Fibroblast of skin of left quadriceps (primary cell): ENCODE measurements at places on chromosomes 3 and 15.

DNA sequence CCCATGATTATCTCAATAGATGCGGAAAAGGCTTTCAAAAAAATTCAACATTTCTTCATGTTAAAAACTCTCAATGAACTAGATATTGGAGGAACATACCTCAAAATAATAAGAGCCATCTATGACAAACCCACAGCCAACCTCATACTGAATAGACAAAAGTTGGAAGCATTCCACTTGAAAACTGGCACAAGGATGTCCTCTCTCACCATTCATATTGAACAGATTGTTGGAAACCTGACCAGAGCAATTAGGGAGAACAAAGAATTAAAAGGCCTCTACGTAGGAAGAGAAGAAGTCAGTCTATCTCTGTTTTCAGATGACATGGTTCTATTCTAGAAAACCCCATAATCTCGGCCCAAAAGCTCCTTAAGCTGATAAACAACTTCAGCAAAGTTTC lies 274.5 kb upstream of the MANF start:
- DNase-seq = no peak

DNA sequence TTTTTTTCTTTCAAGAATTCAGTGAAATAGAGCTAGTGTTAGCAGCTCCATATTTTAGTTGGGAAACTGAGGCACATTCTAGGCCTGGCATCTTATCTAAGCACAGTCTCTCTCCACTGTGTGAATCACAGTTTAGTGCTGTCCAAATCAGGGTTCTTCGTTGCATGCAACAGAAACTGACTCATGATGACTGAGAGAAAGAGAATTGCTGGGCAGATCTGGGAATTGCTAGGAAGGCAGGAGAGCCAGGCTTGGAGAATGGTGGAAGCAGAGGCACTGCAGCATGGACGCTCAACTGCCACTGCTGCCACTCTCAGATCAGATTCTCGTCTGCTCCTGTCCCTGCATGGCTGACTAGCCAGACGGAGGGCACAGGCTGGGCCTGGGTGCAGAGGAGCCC lies 40.7 kb upstream of the CHST2 start:
- no peak for DNase-seq

- DNase-seq = no peak
Measured at GRCh38 chr15:75023872-75024636, 664 bp downstream of the PPCDC start.

DNA sequence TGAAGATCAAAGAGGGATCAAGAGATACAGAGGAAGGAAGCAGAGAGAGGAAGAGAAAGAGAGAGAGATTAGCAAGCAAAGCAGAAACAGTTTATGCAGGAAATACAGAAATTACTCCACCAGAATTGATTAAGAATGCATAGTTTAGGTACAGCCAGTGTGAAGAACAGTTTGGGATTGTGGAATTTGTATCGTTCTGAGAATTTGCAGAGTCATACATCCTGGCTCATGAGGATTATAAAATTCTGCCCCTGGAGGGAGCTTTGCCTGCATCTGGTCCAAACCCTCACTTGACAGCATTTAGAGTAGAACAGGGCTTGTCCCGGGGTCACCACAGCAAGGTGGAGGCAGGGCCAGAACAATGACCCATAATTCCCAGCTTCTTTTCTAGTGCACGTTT lies 44.1 kb downstream of the MASP1 start:
- DNase-seq = no peak

- no peak for DNase-seq
Measured at GRCh38 chr3:179972881-179973423, 63.8 kb downstream of the PEX5L start.

DNA sequence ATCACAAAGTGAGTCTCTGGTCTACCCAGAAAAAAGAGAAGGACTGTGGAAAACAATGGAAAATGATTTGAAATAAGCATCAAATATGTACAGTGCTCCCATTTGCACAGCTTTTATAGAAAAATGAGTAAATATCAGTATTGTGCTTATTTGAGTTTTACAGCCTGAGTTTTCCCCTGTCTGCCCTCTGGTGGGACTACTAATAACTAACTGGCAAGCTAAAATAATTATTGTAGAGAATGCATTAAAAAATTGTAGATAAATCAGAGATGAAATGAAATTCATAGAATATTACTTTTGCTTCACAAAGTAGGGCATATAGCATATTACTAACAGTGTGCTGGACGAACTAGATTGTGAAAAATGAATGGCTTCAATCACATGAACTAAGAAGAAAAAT lies 287.1 kb downstream of the NAALADL2 start:
- peak; percentile 11 for DNase-seq

- peak; percentile 72 for DNase-seq
Measured at GRCh38 chr15:39239562-39239961, 341.3 kb upstream of the THBS1 start.

DNA sequence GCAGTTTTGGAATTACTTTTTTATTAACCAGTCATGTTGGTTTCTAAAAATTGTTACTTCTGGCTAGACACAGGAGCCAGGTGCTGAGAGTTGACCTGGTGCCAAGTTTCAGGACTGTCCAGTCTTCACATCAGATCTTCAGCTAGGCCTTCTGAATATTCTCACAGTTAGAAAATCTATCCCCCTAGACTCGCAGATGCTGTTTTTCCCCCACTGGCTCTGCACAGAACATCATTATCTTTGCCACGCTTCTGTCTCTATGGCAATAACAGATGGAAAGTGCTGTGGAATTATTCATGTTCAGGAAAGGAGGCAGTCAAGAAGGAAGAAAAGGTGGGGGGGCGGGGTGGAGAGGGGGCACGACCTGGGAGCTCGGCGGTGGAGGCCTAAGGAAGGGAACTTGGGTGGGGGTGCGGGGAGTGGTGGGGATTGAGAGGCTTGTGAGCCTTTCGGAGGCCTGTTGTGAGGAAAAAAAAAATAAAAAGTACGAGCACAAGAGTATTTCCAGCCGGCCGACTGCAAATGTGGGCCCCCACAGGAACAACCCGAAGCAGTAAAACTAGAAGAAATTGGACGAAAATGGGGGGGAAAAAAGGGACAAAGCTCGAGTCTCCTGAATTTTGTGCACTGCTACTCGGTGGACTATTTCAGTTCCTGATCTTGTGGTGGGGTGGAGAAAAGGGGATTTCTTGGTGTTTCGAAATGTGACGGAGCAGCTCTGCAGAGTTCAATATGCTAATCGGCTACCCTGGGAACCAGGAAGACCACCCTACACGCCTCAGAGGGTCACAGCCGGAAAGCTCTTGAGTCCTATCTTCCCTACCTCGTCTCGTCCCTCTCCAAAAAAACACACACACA lies 1.5 kb upstream of the SKIL start:
- DNase-seq = no peak

DNA sequence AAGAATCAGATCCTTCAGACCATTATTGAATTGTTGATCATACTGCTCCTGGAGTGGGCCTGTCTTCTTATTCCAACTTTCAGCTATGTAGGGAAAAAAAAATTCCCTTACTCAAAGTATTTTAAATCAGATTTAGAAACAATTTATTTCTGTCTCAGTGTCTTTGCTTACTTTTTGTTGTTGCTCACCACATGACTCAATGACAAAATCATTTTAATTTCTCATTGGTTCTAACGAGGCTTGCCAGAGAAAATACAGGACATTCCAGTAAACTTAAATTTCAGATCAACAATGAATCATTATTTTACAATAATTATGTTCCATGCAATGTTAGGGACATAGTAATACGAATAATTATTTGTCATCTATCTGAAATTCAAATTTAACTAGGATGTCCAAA lies 748.5 kb upstream of the CBLB start:
- DNase-seq = no peak

DNA sequence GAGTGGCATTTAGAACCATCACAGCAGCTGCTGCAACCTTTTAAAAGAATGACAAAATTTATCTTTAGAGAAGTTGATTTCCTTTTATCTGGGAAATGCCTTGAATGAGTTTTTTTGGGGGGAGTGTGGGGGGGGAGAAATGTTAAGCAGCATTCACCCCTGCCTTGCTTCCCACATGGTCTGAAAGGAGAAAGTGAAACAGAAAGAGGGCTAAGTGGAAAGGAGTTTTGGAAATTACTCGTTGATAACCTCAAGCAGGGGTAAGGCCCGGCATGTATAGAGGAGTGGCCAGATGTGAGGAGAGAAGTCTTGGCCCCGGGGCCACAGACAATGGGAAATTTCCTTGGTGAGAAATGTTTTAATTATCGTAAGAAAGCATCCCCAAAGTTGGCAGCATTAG lies 23.5 kb downstream of the B3GALNT1 start:
- no peak for DNase-seq

DNA sequence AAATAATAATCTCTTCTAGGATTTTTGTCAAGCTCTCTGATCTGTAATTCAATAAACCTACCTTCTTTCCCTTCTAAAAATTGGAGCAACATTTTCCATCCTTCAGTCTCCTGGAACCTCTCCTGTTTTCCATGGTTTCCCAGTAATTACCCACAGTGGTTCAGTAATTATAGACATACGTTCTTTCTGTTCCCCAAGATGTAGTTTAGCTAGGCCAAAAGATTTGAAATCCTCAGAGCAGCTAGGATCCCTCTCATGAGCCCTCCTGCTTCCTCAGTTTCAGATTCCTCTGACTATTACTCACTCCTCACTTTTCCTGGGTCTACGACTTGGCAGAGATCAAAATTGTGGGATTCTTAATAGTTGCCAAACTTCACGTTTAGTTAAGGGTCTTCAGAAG lies 76.9 kb upstream of the IGSF10 start:
- peak; percentile 65 for DNase-seq

DNA sequence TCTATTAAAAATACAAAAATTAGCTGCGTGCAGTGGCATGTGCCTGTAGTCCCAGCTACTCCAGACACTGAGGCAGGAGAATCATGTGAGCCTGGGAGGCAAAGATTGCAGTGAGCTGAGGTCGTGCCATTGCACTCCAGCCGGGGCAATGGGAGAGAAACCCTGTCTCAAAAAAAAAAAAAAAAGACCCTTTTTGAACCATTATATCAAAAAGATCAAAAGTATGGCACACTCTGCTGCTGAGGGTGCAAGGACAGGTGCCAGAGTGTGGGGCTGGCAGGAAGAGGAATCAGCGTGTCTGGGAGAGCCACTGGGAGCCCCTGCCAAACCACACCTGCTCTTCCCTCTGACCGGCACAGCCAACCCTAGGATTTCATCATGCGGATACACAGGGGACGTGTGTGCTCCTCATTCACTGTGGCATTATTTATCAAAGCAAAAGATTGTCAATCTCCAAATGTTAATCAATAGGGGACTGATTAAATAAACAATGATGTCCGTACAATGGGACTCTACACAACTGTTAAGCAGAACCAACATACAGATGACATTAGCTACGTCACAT lies 147.3 kb upstream of the TLE3 start:
- no peak for DNase-seq

GRCh38 chr3:130354430-130354829 lies 9.0 kb downstream of the COL6A5 start:
- DNase-seq = peak; percentile 22

- peak; percentile 62 for DNase-seq
Measured at GRCh38 chr3:177306252-177306651, 109.0 kb upstream of the TBL1XR1 start.

DNA sequence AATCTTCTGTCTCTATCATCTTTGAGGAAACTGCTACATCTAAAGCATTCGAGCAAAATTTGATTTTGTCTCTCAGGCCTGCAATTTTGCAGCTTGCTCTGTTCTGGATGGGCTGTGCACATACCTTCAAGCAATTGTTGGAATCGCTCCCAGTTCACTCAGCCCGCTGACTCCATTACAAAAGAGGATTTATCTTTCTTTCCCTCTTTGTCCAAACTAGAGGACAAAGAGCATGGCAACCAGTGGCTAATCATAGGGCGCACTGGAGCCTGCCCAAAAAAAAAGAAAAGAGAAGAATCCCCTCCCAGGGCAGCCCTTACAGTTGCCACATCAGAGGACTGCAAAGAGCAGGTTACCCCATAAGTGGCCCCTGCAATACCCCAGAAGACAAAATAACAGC lies 49.0 kb upstream of the DUT start:
- no peak for DNase-seq

GRCh38 chr3:101158374-101158773 lies 162.0 kb downstream of the IMPG2 start:
- DNase-seq = no peak

GRCh38 chr15:76905855-76906254 lies 715 bp upstream of the SCAPER start:
- no peak for DNase-seq

DNA sequence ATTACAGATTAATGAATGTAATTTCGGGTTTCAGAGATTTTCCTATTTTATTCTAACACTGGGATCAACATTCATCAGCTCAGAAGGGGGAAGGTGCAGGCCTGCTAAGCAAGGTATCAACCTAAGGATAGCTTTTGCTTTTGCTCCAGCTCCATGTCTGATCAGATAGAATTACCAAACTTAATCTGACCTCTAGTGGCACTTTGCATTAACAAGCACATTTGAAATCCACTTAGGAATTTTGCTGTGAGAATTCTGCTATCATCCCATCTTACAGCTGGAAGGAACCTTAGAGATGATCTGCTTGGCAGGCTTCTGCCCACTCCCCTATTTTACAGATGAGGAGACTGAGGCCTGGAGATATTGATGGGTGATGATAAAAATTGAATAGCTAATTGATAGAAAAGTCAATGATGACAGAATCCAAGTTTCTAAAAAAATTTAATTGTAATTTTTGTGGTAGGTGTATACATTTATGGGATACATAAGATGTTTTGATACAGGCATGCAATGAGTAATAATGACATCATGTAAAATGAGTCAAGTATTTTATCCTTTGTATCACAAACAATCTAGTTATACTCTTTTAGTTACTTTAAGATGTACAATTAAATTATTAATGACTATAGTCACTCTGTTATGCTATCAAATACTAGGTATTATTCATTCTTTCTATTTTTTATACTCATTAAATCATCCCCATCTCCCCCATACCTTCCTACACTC lies 209.2 kb upstream of the ZPLD1 start:
- peak; percentile 52 for DNase-seq

DNA sequence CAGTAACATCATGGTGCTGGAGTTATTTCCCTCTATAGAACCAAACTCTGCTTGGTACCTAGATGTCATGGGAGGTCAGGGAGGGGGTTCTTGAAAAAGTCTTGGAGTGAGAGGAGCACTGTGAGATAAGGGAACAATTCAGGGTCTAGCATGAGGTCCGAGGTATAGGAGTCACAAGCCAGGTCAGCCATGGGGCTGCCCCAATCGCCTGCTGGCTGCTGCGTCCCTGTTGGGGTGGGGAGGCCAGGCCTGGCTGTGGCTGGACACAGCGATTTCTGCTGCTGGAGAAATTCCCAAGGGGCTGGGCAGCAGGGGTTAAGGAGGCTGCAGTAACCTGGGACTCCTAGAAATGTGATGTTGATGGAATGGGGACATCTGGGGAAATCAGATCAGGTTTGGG lies 44.9 kb downstream of the SUSD5 start:
- DNase-seq = no peak

- DNase-seq = no peak
Measured at GRCh38 chr3:173770011-173770410, 372.5 kb downstream of the NLGN1 start.

DNA sequence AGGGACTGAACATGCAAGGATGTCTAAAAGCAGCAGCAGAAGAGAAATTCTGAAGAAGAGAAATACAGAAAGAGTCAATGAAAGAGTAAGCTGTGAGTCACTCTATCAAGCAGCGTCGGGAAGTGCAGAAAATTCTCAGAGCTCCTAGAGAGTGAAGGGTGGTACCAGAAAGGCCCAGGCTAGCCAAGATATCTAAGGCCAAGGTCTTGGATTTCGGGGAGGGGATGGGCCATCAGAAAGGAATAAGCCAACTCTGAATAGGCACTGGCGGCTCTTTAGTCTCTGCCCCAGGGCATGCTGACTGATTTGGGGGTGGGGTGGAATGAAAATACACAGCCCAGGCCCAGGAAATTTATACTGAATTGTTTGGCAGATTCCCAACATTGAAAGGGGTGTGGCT lies 70.8 kb downstream of the GPR156 start:
- DNase-seq = no peak

GRCh38 chr3:194364652-194365434 lies 4.7 kb downstream of the LRRC15 start:
- DNase-seq = peak; percentile 92
